ENCODE measurements at places on chromosomes 13 and 19.
A peak's percentile ranks its signal among the peaks of the same experiment; 100 is the strongest.

DNA sequence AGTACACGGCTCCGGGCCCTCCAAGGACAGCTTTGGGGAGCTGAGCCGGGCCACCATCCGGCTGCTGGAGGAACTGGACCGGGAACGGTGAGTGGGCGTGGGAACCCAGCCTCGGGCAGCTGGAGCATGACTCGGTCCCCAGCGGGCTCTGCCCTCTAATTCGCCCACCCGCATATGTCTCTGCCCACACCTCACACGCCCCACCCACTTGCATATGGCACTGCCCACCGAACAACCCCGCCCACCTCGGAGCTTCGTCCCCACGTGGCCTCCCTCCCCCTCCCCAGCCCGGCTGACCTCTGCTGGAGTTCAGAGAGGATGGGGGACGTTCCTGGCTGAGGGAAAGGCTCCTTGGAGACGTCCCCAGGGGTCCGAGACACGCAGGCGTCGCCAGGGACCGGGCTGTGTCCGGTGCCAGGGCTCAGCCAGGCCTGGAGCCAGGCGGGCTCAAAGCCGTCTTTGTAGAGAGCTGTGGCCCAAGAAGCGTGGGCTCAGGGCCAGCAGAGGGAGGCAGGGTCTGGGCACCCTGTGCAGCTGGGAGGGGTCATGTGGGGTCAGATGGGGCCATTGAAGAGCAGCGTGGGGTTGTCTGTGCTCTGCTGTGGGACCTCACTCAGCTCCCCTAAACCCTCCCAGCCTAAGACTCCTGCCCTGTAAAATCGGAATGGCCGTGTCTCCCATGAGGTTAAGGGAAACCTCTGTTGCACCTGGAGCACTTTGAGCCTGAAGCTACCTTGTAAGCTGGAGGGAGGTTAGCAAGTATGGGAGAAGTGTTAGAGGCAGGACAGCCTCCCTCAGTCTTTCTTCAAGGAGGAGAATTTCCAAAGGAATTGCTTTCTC, 3.8 kb downstream of the APC2 start:
- DNase-seq = no peak

- no peak for DNase-seq
Observed at GRCh38 chr13:46575818-46576221, 22.9 kb downstream of the LRCH1 start.

DNA sequence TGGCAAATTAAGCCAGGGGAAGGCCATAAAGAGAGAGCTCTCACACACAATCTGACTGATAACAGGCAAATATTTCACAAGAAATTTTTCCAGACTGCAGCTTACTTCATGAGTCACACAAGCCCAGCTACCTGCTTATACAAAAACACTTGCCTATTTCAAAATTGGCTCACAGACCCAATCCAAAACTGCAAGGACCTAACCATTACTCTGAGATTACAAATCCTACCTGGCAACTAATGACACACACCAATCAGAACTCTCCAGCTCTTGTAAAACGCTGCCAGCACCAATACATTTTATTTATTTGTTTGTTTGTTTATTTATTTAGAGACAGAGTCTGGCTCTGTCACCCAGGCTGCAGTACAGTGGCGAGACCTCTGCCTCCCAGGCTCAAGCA, 18.1 kb upstream of the ZFP82 start:
- DNase-seq = no peak

GRCh38 chr13:24288870-24289269, 20.5 kb upstream of the C1QTNF9 start:
- no peak for DNase-seq

DNA sequence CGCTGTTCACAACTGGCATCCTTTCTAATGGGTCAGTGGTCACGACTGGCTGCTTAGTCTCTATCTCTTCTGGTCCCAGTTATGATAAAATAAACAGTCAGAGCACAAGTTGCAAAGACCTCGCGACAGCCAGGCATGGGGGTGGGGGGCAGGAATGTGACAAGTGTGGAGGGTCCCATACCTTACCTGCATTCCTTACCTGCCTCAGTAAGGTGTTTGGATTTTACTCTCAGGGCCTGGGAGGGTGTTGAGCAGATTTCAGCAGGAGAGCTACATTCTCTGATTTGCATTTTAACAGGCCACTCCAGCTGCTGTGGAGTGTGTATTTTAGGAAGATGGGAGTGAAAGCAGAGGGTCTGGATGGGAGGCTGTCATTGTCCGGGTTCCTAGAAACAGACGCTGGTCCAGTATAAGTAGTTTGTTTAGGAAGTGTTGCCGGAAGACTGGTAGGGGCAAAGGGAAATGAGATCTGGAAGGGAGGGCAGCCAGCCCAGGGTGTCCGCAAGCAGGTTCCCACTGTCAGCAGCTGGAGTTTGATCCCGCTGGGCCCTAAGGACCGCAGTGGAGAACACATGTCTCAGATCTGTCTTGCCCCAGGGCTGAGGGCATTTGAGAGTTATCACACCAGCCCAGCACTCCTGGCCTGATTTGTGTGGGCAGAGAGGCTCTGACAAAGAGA, 920.0 kb downstream of the UQCRFS1 start:
- no peak for DNase-seq

- DNase-seq = no peak
Observed at GRCh38 chr13:49667773-49668172, 23.5 kb downstream of the EBPL start.

GRCh38 chr19:48742096-48742495, 1.7 kb upstream of the RASIP1 start:
- no peak for DNase-seq

GRCh38 chr13:71879129-71879535, 12.1 kb upstream of the DACH1 start:
- peak; percentile 38 for DNase-seq

DNA sequence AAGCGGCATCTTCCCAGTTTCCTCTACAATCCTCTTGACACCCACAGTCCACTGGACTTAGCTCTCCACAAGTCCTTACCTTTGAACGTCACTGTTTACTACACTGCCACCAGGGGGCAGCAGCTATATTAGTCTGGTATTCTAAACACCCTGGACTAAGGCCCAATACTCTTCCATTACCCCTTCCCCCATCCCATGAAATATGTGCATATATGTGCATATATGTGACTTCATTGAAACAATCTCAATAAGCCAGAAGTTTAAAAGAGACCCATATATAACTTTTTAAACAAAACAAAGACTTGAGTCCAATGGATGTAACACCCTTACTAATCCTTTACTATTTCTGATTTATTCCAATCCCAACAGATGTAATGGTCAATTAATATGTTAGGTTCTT, 15.5 kb downstream of the GGACT start:
- DNase-seq = peak; percentile 49

DNA sequence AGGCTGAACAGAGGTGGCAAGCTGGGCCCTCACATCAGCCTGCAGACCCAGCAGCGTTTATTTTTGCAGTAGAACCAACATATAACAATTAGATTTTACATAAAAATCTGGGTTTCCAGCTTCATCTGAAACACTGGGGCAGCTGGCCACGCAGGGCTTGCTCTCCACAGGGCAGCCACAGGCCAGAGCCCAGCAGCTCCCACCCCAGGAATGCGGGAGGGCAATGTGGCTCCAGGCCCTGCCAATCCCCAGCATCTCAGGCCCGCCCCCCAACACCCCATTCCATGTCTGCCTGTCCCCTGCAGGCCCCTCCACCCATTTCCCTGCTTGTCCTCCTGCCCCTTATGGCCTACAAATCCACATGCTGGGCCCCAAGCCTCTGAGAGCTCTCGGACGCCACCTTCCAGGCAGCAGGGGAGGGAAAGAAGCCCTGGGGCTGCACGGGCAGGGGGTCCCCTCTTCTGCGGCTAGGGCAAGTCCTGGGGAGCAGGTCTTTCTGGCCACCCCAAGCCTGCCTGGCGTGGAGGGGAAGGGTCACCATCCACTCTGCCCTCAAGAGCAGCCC, 15.0 kb upstream of the VSTM2B start:
- no peak for DNase-seq

DNA sequence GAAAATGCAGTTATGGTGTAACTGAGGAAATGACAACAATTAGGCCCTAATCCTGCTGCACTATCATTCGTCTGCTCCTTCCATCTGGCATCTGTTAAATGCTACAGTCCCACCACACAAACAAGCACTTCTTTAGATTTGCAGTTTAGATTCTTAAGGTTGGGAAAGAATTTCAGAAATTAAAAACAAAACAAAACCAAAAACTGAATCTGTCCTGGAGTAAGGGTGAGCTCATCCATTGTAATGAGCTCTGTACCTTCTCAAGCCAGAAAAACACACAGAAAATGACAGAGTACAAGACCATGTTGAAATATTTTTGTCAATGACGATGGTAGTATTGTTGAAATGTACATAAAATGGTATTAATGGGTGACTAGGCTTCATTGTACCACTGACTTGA, 28.3 kb downstream of the SMAD9 start:
- no peak for DNase-seq

GRCh38 chr13:94329277-94329676, 150.2 kb downstream of the DCT start:
- DNase-seq = no peak

DNA sequence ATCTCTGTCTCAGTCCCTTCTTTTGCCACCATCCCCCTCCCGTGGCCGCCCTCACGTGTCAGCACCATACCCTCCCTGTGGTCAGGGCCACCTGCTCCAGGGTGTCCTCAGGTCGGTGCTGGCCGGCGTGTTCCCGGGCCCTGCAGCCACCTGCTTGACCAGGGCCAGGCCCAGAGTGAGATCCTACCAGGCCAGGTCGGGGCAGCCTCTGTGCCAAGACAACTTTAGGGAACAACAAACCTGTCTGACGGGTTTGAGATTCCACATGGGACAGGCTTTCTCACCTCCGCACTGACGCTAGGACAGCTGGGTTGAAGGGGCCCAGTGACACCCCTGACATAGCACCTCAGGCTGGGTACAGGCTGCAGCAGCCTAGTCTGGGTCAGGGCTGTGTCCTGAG, 7.5 kb upstream of the SBNO2 start:
- DNase-seq = no peak

DNA sequence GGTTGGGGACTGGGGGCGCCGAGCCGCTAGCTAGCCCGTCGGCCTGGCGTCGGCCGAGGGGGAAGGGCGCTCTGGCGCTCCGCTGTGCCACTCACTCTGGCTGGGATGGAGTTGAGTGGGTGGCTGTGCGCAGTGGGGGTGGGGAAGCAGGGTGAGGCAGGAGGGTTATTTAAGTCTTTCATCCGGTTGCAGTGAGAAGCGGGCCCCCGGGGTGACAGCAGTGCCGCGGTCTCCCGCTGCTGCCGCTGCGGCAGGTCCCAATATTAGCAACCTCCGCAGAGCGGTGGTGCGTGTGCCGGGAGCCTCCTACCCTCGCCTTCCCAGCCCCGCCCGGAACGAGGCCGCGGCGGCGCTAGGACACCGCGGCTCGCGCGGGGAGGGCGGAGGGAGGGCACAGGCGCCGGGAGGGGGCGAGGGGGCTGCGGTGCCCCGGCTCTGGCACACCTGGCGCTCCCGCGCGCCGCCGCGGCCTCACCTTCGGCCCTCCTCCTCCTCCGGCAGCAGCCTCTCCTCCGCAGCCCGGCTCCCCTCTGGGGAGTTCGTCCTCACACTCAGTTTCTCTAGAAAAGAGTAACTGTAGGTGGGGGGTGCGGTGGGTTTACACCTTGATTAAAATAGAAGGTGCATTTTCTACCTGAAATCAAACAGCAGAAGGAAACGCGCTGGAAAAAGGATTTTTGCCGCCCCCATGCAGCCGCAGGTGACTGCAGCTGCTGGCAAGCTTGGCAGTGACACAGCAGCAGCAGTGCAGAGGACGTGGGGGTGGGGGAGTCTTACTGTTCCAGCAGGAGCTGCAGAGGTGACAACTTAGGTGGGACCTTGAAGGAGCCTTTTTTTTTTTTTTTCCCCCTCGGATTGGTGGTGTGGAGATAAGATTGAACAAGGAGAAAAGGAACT, 4.5 kb downstream of the FGF9 start:
- DNase-seq = no peak

DNA sequence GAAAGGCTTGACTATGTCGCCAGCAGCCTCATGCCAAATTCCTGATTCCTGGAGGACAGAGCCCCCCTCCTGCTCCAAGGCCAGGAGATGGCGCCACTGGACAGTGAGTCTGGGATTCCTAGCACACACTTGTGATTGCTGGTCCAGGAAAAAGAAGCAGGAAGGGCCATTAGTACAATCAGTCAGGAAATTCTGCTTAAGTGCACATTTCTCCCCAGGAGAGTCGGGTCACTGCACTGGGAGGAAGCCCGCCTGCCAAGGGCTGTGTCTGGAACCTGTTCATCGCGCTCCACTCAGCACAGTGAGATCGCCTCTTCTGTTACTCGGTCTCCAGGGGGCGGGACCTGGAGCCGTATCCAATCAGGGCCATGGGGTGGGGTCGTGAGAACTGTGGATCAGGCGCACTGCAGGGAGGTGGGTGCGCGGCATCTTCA, 65.1 kb downstream of the ZNF823 start:
- DNase-seq = no peak

DNA sequence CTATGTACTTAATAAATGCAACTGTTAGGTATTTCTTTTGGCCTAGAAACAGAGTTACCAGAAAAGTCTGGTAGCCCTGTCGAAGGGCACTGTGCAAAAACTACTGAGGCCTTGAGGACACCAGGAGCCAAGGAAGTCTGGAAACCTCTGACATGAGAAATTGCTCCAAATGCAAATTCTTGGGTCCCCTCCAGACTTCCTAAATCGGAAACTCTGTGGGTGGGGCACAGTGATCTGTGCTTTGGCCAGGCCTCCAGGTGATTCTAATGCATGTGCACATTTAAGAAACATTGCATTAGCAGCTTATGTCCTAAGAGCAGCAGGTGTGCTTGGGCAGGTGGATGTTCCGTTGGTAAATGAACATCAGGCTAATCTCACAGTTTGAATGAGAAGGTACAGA, 50.0 kb downstream of the STARD13 start:
- DNase-seq = no peak

- DNase-seq = no peak
Observed at GRCh38 chr19:1691589-1692290, 39.3 kb upstream of the TCF3 start.

DNA sequence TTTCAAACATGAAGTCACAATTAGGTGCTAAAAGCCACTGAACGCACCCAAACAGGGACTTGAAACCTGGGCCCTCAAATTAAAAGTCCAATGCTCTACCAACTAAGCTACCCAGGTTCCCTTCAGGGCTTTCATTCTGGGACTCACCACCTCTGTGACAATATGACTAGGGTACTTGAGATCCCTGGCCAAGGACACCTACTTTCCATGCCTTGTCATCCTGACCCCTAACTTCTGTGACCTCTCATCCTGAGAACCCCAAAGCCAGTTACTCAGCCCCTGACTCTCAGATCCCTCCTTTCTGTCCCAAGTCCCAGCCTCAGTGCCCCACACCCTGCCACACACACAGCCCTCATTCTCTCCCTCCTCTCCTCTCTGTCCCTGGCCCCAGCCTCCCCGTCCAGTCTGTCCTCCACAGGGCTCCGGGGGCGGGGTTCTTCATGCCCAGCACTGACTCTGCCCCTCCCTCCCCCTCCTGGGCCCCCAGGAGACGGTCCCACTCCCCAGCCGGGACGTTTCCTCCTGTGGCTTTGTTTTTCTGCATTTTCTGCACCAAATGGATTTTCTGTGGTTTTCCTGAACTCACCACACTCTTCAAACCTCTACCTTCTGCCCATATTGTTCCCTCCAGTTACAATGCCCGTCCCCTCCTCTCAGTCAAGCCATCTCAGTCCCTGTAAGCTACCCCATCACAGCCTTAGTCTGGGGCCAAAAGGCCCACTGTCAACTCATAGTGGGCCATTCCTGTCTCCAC, 7.0 kb downstream of the RCN3 start:
- no peak for DNase-seq

GRCh38 chr13:89227356-89227755, 1556.2 kb downstream of the SLITRK5 start:
- no peak for DNase-seq

Data from GM12864 (cell line).